ENCODE measurements at places on chromosomes 1 and 21.

DNA sequence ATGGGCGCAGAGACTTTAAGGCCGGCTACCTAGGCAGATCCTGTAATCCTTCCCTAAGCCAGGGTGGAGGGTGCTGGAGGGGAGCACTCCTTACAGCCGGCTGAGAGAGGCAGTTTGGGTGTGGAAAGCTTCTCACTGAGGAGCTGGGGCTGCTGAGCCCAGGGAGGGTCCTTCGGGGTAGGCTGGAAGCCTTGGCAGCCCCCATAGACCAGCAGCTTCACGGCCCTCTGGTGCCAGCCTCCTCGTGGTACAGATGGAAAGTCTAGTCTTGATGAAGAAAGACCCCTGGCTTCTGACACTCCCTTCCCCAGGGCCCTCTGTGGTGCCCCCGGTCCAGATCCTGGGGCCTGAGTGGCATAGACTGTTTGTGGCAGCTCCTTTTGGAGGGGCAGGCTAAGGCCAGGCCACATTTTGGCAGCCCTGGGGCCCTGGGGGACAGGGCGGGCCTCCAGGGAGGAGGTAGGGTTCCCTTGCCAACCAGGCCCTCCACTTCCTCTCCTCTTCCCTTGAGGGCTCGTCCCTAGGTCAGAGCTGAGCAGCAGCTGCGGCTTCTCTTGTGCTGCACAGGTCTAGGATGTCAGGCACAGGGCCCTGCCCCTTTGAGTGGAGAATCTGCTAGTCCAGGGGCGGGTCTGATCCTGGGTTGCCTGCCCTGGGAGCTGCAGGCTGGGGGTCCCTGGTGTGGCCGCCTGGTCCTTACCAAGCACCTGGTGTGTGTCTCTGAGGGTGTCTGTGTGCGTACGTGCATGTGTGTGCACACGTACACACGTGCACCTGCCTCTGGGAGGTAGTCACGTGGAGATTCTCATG lies 4.8 kb downstream of the AMPD2 start:
- DNase-seq: peak; percentile 70

DNA sequence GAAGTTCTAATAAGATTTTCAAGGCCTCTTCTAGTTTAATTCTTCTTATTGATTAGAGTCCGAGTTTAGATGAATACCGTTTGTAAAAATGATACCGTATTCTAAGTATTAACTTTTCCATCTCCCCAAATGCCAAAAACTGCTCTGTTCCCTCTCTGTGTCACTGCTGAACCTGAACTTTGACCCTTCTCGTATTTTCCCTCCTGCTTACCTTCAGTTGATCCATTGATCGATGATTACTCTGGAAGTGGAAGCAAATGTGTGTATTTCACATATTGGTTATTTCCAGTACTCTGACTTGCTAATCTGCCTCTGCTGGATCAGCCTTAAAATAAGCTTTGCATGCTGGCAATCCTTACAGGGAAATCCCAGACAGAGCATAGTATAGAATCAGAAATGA lies 68.5 kb downstream of the KIF1B start:
- DNase-seq: no peak

DNA sequence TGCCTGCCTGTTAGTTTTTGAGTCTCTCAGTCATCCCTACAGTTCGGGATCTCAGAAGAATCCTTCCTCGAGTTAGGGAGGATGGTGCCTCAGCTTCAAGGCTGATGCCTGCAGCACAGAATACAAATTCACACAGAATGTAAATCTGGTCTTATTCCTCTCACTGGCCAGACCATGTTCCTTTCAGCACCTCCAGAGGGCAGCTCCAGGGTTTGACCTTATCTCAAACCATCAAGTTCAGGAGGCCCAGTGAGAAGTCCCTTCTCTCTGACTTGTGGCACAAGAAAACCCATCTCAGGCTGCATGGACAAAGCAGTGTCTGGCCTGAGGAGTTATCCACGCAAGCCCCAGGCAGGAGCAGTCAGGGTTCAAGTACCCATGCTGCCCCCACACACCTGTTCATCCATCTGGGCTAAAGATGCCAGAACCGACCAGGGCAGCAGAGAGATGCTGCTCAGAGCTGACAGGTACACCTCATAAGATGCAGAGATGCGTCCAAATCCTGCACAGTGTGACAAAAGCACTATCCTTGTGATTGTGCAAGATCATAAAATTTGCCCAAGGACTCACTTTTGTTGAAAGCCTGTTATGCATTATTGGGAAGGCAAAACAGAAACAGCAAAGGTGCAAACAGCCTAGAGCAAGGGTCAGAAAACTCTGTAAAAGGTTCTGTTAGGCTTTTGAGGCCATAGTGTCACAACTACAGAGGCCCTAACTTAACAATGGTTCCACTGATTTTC lies 49.8 kb downstream of the BCAR3 start:
- DNase-seq: no peak

GRCh38 chr1:70706381-70707037 lies 295.4 kb downstream of the CTH start:
- DNase-seq: no peak

DNA sequence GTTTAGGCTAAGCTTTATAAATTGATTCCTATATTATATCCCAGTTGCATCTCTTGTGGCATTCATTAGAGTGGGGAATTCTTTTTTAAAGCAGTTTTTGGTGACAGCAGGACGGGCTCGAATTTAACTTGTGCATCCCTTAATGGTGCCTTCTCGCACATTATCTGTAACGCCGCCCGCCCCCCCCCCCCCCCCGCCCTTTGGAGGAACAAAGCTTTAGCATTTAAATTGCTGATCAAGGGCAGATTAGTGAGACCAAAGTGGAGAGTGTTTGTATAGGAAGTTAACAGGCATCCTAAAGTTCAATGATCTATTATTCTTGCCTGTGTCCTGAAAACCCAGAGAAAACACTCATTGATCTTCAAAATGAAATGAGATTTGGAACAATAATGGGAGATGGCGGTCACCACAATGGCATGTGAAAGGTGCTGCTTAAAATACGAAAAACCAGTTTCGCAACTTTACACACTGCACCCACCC lies 2.2 kb downstream of the LMO4 start:
- peak; percentile 75 for DNase-seq

DNA sequence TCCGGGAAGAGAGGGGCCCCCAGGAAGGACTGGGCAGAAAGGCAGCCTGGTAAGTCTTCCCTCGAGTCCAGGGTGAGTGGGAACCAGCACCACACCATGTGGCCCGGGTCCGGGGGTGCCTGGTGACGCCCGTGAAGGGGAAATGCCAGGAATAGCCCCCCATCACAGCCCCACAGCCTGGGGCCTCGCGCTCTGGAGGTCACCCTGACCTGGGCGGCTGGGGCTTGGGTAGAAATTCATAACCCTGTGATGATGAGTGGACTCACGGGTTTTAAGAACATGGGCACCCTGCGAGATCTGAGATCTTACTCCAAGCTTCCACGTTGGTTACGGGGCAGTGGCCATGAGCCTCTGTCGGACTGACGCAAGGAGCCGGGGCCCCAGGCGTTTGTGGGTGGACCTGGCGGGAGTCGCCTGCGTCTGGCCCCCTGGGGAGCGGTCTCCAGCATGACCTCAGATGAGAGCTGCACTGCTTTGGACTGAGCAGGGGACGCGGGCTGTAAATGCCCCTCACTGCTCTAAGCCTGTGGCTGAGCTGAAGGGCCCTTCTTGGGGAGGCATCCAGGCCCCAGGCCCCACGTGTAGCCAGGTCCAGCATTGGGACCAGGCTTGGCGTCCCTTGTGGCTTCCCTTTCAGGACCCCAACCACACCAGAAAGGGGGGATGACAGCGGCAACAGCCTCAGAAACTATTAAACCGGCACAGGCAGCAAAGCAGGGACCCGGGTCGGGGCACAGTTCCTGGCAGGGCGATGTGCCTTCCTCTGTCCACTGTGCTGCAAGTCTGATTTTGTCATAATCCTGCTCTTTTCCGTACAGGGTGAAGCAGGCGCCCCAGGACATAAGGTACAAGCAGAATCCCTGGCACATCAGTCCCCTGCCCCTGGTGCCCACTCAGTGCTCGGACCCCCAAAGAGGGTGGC lies 60.0 kb downstream of the SLC19A1 start:
- no peak for DNase-seq

- DNase-seq: no peak
Measured at GRCh38 chr1:114482585-114482984, 28.4 kb downstream of the TRIM33 start.

DNA sequence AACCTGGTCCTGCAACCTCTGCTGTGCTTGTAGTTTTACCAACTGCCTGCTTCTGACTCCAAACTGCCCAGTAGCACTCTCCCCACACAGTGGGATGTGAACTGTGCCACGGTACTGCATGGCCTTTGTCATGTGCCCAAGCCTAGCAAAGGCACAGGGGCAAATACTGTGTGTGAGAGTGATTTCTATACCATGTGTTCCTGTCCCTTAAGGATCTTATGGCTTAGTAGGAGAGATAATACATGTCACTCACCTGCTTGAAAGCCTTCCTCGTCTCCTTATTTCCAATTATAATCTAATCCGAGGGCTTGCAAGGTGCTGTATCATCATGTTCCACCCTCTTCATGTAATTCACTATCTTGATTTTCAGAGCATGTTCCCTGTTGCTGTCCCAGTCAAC lies 51.3 kb downstream of the UBE4B start:
- no peak for DNase-seq

DNA sequence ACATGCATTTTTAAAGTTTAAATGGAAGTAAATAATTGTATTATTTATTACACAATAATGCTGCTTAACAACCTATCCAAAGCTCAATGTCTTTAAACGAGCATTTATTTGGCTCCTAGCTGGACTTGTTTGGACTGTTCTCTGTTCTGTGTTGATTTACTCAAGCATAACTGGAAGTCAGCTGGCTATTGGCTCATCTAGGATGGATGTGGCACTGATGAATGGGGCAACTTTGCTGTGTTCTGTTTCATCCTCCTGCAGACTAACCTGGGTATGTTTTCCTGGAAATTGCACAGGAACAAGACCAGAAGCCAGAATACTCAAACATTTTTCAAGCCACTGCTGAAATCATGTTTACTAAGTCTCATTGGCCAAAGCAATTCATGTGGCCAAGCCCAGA lies 70.8 kb upstream of the HSD17B7 start:
- DNase-seq: no peak

- DNase-seq: no peak
Measured at GRCh38 chr1:201098992-201099677, 13.1 kb downstream of the CACNA1S start.

- no peak for DNase-seq
Measured at GRCh38 chr1:236762410-236762809, 32.7 kb upstream of the MTR start.

- DNase-seq: no peak
Measured at GRCh38 chr1:7159116-7159781, 374.0 kb downstream of the CAMTA1 start.

DNA sequence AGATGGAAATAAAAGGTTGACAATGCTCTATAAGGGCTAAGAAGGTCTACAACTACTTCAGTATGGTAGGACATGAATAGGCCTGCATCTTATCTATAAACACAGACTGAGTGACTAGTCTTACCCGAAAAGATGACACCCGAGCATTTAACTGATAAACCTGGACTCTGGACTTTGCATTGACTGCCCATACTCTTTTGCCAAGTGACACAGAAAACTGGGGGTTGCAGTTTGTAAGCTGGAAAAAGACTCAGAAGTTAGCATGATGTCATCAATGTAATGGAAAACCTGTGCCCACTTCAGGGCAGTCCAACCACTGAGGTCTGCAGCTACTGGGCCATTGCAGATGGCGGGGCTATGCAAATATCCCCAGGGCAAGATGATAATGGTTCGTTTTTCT lies 258.3 kb upstream of the NEGR1 start:
- DNase-seq: no peak

DNA sequence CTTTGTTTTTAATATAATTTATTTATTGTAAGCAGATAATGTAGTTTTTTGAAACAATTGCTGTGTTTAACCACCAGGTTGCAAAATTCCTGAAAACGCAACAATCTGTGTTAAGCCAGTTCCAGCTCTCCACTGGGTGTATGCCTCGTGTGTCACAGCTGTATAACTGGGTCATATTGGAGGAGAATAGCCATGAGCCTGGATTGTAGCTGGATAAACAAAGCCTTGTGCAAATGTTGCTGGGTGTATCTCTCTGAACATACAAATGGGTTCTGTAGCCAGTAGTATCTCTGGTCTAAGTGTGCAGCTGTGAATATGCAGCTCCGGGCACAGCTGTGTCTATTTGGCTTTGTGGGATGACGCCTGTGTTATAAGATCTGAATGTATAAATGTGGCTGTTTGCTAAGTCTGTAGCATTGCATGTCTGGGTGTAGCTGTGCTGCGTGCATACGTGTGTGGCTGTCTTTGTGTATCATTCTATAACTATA lies 2.8 kb downstream of the TCEA3 start:
- no peak for DNase-seq

DNA sequence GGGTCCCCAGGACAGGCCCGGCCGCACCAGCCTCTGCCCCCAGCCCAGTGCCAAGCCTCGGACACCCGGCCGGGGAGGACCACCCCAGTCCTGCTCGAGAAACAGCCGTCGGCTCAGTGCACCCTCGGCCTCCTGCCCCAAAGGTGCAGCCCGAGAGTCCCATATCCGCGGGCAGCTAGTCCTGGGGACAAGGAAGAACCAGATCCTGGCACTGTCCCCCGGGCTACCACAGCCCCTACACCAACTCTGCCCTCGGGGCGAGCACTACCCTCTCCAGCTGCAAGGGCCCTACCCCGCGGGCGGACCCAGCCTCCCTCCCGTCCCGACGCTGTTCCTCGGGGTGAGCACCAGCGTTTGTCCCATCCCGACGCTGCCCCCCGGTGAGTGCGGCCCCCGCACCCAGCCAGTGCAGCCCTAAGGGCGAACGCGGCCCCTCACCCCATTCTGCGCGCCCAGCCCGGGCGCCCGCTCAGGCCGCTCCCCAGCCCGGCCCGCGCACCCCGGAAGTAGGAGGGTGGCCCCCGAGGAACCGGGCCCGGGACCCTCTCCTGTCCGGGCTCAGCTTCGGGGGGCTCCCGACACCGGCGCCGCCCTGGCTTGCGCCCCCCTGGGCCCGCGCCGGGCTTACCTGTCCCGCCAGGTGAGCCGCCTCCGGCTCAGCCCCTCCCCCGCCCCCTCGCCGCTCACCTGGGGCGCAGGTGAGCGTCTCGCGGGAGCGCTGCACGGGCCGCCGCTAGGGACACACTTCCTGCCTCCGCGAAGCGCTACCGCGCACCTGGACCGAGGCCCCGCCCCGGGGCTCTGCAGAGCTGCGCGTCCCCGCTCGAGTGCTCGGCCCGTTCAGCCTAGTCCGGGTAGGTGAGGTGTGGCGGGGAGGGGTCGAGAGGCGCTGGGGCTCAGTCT lies at the start of gene KDF1:
TSS of gene KDF1 (minus strand) at position 747 of the 903 bp plus-strand sequence. CDS start 8,088 bp downstream, outside the sequence.
- DNase-seq: peak; percentile 86

GRCh38 chr1:39826583-39826982 lies 37.9 kb upstream of the BMP8B start:
- no peak for DNase-seq

- DNase-seq: no peak
Measured at GRCh38 chr1:27053977-27054753, 41.5 kb upstream of the TENT5B start.

GRCh38 chr1:76006234-76006633 lies 68.3 kb upstream of the ST6GALNAC3 start:
- DNase-seq: no peak

- DNase-seq: peak; percentile 26
Measured at GRCh38 chr1:28246427-28246832, 10.5 kb downstream of the ATP5IF1 start.

- DNase-seq: no peak
Measured at GRCh38 chr1:203361945-203362719, 11.2 kb upstream of the FMOD start.
